ENCODE measurements at places on chromosomes 4 and X.

DNA sequence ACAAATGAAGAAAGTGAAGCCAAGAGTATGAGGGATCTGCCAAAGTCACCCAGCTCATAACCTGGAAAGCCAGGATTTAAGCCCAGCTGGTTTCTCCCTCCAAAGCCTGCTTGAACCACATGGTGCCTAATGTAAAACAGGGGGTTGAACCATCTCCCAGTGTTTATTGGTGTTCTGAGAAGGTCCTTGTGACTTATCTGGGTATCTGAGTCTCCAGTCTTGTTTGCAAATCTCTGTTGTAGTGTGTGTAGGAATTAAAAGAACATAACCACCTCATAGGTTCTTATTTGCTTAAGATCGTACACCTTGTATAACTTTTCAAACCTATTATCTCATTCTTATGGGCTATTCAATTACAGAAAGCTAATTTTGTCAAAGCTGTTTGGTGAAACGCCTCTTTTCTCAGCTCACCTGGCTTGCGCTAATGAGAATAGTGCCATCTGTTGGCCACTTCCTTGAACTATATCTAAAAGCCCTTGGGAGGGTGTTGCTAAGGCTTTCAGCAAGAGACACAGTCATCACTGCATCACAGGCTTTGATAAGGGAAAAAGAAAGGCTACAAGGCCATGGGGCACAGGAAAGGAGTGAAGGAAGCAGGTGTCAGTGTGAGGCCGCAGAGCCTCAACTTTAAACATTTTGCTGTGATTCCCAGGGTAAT, 34.0 kb downstream of the ETDB start:
- peak; percentile 69 for DNase-seq

DNA sequence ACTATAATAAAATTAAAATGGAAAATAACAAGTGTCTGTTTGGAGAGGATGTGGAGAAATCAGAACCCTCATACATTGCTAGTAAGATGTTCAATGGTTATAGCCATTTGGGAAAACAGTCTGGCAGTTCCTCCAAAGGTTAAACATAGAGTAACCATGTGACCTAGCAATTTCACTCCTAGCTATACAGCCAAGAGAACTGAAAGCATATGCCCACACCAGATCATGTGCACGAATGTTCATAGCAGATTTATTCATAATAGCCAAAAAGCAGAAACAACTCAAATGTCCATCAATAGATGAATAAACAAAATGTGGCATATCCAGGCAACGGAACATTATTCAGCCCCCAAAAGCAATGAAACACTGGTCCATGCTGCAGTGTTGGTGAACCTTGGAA, 9.4 kb upstream of the CCNQ start:
- no peak for DNase-seq

DNA sequence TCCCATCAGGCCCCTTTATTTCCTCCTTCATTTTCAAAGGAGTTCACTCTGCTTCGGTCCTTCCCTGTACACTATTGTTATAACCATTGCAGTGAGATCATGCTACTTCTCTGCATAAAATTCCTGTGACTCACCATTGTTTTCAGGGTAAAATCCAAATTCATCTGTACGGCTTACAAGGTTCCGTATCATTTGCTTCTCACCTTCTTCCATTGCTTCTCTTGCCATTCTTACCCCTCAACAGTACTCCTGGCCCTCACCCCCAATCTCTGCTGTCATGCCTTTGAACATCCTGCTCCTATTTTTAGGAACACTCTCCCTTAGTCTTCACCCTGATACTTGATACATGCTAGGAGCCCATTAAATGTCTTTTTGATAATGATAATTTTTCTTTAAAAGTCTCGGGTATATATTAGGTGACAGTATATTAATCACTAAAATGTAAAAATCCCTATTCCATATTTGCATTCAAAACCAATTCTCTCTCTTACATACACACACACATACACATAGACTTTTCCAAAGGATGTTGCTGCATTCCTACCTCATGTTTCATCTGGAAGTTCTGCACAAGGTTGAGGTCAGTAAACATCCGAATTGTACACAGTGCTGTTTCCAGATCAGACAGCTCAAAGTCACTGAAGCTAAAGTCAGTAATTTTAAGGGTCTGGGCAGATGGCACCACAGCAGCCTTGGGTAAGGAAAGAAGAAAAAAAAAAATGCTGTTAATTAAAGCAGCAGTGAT, 103.4 kb downstream of the PDE5A start:
- no peak for DNase-seq

GRCh38 chrX:40719731-40720130, 15.6 kb downstream of the MED14 start:
- no peak for DNase-seq

DNA sequence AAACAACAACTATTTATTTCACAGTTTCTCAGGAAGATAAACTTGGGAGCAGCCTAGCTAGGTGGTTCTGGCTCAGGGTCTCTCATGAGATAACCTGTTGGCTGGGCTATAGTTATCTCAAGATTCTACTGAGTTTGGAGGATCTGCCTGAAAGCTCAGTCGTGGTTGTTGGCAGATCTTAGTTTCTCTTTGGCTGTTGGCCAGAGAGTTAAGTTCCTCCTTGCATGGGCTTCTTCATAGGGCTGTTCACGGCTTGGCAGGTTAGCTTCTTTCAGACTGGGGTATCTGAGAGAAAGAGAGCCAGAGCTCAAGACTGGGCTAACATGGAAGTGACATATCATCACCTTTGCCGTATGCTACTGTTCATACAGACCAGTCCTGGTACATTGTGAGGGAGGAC, 28.7 kb downstream of the SEC24B start:
- DNase-seq = no peak

GRCh38 chr4:103400405-103400804, 202.3 kb upstream of the CENPE start:
- DNase-seq = no peak
